ENCODE measurements at places on chromosomes 1 and 21.

DNA sequence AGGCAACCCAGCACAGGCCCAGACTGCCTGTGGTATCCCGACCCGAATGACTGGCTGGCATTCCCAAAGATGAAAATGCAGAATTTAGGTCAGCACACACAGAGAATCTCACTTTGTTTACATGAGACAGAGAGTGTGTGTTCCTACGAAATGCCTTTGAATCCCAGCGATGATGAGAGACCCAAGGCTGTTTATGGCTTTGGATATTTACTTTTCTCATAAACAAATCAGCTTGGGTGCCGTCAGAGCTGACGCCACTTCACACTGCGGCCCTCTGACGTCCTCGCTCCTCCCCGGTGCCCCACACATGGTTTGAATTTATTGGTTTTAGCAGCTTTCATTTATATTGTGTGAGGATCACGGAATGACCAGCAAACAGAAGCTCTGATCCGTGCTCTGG is 18.7 kb downstream of the TRABD2B start:
- DNase-seq, result no peak

- DNase-seq, result no peak
Observed at GRCh38 chr1:63891060-63891690, 117.4 kb downstream of the ROR1 start.

DNA sequence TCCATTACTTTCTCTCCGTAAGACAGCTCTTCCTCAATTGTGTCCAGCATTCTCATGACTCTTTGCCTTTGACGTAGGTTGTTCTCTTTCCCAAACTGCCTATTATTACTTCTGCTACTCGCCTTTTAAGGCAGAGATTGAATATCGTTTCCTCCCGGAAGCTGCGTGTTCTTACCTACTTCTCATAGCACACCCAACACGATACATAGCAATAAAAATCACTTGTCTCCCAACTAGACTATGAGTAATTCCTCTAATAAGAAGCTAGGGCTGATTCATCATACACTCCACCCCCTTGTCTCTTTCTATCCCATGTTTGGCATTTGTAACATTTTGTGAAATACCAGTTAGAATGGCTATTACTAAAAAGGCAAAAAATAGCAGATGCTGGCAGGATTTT is 55.8 kb upstream of the SGIP1 start:
- no peak for DNase-seq

- no peak for DNase-seq
Observed at GRCh38 chr1:212467843-212468482, 35.2 kb downstream of the NENF start.

- no peak for DNase-seq
Observed at GRCh38 chr21:45833414-45833813, 148.2 kb upstream of the COL6A1 start.

Data from GOT3 (cell line).